ENCODE measurements at places on chromosomes 16 and 17.

DNA sequence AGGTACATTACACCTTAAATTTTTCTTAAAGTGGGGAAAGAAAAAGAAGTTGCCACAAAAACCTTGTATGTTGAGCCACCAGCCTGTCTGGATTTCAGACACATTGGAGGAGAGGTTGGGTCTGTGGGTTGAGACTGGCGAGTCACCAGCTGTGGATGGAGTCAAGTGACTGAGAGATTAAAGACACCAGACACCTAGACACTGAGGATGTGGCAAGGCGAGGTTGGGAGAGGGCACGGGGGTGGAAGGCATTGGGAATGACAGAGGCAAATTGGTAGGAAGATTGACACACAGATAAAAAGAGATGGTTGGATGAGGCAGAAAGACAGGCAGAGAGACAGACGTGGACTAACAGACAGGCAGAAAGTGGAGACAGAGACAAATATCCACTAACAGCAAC lies 49.6 kb downstream of the KCNJ12 start:
- no peak for DNase-seq

- no peak for DNase-seq
Observed at GRCh38 chr17:63361182-63361581, 84.9 kb downstream of the CYB561 start.

DNA sequence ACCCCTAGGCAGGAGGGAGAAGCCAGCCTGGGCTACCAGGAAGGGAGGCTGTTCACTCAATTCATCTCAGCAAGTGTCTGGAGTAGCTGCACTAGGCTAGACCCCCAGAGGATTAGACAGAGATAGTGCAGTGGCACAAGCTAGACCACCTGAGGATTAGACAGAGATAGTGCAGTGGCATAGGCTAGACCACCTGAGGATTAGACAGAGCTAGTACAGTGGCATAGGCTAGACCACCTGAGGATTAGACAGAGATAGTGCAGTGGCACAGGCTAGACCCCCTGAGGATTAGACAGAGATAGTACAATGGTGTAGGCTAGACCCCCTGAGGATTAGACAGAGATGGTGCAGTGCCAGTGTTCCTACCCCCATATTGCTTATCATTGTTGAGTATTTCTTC lies 74.1 kb upstream of the SDK2 start:
- DNase-seq: no peak

DNA sequence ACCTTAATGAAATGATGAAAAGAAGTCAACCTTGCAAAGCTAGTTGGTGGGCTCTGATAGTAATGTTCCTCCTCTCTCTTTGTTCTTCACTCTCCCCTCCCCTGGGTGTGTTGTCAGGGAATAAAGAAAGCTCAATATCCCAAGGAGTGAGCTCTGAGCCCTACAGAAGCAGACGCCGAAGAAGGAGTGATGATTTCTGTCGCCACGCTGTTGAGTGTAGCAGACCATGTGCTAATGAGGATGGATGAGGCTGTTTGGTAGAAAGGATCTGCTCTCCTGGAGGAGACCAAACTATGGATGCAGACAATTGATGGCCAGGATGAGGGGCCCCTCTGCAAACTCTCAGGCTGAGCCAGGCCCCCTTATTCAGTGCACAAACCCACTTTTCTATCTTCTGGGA lies 140.0 kb upstream of the DNAH9 start:
- DNase-seq: no peak

DNA sequence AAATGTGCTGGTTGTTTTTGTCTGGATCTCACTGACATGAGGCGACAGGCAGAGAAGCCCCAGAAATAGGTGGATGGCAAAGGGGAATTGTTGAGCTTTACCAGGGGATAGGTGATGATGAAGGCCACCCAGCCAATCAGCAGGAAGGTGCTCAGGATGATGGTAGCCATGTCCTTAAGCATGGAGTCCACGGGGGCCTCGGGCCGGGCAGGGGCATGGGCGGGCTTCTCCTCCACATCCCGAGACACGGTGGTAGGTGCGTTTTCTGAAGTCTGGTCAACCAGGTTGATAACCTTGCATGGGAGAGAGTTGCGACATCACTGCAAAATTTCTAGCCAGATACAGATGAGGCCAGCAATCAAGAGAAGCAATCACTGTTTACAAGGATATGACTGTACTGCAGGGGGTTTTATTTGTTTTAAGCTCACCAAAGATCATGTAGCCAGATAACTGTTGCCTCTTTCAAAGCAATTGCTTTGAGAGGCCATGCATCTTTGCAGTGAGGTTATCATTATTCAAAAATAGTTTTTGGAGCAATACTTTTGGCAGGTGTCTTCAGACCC lies 37.3 kb upstream of the ICAM2 start:
- DNase-seq: no peak

DNA sequence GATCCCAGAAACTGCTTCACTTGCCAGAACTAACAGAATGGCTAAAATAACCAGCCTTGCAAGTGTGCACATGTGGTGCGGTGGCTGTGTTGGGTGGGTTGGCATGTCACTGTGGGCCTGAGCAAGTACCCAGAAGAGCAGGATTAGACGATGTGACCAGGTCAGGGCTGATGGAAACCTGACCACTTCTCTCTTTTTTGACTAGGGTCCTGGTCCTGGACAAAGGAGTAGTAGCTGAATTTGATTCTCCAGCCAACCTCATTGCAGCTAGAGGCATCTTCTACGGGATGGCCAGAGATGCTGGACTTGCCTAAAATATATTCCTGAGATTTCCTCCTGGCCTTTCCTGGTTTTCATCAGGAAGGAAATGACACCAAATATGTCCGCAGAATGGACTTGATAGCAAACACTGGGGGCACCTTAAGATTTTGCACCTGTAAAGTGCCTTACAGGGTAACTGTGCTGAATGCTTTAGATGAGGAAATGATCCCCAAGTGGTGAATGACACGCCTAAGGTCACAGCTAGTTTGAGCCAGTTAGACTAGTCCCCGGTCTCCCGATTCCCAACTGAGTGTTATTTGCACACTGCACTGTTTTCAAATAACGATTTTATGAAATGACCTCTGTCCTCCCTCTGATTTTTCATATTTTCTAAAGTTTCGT lies 16.7 kb downstream of the ANKRD40 start:
- DNase-seq: no peak

DNA sequence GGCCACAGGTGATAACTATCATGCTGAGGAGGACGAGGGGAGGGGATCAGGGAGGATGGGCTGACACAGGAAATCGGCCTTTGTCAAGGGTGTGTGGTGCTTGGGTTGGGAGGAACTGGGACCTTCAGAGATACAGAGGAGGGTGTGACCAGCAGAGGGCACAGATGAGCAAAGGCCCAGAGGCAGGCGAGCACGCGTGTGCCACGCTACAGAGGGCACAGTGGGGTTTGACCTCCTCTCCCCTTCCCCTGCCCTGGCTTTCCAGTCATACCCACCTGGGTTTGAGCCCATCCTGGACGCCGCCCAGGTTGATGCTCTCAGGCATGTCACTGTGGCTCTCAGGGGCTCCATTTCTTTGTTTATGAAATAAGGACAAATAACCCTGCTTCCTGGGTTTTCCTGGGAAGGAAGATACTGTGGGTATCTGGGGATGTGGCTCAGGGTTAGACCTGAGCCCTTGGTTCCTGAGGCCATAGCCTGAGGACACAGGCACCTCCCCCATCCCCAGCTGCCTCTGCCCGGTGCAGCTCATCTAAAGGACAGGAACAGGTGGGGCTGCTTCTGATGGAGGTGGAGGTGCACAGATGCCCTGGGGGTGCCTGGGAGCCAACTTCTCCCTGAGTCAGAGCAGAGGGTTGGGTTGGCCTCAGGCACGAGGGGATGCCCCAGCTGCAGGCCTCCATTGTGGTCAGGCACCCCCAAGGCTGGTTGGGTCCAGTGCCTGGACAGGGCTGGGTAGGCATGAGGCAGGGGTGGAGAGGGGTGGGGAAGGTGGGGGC lies 51.8 kb downstream of the BEAN1 start:
- DNase-seq: peak; percentile 76

DNA sequence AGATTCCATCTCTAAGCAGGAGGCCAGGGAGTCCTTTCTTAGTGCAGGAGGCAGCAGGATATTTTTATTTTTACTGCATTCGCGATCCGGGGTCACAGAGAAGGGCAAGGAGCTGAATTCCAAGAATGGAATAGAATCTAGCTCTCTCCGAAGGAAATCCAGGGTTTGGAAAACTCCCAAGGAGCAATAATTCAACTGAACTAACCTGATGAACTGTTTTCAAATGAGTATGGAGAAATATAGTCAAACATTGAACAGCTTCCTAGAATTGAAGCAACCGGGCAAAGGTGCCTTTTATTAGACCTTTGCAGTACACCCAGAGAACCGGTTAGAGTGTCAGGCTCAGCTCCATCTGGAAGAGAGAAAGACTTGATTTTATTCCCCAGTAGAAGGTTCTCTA lies 120.7 kb upstream of the MAF start:
- no peak for DNase-seq

DNA sequence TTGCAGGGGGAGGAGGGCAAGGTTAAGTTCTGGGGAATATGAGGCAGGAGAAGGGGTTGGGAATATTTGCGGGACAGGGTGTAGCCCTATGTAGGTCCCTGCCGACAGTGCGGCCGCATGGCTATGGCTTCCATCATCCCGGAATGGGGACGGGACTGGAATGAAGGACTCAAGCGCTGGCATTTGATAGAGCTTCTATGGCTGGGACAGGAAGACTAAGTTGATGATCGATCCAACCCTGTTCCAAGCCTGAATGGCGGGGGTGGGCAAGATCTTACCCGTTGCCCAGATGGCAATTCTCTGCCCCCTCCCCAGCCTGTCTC lies 47.1 kb downstream of the SRCIN1 start:
- DNase-seq: no peak

DNA sequence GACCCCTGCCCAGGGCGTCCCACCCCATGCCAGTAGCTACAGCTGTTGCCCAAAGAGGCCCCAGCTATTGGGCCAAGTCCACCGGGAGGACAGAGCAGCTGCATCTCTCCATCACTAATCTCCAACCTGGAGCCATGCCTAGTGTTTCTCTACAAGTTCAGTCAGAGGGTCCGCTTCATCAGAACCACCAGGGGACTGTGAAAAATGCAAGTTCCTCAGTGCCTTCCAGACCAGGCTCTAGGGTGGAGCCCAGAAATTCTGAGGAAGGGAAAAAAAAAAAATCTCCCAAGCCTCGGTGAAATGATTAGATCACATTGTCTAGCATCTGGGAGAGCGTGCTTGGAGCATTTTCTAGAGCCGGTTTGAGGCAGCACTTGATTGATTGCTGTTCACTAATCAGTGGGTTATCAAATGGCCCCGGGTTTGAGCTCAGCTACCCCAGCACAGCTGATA lies 22.4 kb upstream of the HERPUD1 start:
- DNase-seq: no peak

DNA sequence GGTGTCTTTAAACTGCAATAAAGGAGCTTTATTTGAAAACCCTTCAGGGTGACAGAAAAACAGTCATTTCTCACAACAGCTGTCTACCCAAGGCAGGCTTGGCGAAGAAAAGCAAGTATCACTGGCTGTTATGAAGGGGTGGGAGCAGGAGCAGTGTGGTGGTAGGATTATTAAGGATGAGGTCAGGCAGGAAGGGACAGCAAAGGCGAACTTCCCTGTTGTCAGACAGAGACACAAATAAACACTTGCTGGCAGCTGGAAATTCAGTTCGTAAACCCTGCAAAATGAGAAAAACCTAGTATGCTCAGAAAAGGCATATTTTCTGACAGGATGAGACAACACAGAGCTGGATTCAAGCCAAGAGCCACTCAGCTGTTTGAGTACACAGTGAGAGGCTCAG lies 416.3 kb upstream of the CDH5 start:
- no peak for DNase-seq

DNA sequence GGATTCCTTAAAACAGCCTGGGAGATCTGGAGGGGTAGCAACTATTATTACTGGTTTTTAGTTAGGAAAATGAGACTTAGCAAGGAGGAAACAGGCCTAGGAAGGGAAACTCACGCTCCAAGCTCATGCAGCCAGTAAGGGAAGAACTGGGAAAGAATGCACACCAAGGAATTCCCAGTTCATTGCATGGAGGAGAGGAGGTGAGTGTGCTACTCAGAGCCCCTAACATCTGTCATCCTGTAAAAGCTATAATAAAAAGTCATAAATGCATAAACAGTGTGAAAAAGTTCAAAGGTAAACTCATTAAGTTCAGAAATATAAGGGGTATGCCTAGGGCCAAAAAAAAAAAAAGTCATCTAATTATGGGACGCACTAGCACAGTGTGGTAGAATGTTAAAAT lies 25.9 kb downstream of the TMEM98 start:
- DNase-seq: no peak

GRCh38 chr16:24572069-24572468 lies 32.7 kb downstream of the RBBP6 start:
- DNase-seq: no peak

GRCh38 chr16:20812510-20812909 lies 6.2 kb downstream of the REXO5 start:
- no peak for DNase-seq

GRCh38 chr17:8922451-8922850 lies 43.1 kb downstream of the PIK3R5 start:
- DNase-seq: no peak

DNA sequence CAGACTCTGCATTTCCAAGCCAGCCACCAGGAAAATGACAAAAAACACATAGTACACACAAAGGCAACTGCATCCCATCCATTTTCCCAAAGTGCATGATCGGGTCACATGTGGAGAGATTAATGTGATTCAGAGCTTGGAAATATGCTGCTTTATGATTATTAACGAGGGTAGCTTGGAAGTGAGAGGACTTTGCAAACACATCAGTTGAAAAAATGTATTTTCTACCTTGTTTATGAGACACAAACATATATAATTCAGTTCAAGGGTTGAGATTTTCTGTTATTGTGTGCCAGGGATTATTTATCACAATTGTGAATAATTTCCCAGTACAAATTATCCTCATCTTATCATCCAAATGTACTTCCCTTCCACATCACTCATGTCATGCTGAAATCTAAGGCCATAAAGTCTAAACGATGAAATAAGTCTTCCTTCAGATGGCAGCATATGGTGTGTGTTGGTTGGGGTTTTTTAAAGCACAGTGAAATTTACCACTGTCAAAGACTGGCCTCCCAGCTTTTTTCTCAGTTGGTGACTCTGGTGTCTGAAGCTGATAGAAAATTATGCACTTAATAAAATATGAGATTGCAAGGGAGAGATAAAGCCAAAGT lies 104.7 kb upstream of the ADAMTS18 start:
- no peak for DNase-seq

GRCh38 chr16:12063435-12063834 lies 86.9 kb downstream of the SNX29 start:
- DNase-seq: no peak

DNA sequence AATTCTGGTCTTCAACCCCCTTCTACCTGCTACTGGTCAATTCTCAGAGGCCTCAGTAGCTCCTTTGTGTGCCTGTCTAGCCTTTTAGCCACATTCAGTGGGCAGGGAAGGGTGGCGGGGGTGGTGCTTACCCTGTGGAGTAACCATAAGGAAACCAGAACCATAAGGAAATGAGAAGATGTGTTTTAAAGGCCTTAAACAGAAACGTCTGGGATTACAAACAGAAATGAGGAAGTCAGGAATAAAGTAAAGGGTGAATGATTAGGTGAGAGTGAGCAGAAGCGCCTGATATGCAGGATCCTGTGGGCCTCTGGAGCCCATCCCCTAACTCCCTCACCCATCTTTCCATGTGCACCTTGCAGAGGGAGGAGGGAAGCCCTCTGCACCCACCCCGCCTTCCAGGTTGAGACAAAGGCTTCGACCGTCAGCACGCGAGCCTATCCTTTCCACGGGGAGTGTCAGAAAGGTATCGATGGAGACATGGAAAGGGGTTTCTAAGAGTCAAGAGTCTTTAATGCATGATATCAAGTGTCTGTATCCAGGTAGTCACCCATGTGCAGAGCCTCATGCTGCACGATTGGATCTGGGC lies 20.4 kb downstream of the KIAA0513 start:
- no peak for DNase-seq

GRCh38 chr16:371515-372301 lies 1.4 kb upstream of the MRPL28 start:
- no peak for DNase-seq
